ENCODE measurements at places on chromosomes 7 and 10.

DNA sequence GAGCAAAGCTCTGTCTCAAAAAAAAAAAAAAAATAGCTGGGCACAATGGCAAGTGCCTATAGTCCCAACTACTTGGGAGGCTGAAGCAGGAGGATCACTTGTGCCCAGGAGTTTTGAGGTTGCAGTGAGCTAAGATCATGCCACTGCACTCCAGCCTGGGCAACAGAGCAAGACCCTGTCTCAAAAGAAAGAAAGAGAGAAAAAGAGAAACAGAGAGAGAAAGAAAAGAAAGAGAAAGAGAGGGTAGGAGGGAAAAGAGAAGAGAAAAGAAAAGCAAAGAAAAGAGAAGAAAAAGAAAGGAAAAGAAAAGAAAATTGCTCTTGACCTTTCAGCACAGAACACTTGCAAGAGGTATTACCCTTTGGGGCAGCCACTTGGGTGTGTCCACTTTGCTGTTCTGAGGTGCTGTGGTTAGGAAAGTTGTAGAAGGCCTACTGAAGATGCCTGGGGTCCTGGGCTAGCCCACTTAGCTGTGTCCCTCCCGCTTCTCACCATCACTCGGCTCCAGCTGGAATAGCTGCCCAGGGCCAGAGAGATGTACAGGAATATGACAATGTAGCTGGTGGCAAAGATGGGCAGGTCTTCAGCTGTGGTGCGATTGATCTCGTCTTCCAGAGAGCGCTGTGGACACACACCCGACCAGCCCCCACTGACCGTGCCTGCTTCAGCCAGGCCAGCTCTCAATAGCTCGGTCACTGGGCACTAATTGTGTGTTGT, 5.6 kb downstream of the NPC1L1 start:
- no peak for DNase-seq

- no peak for DNase-seq
These were observed 91.5 kb downstream of the CUL1 start for GRCh38 chr7:148790131-148790726.

- DNase-seq: peak; percentile 30
These were observed 207.9 kb upstream of the MYO3A start for GRCh38 chr10:25725917-25726716.

GRCh38 chr7:98038731-98039130, 48.7 kb upstream of the OCM2 start:
- DNase-seq: no peak

- DNase-seq: no peak
These were observed 279.3 kb upstream of the MTPN start for GRCh38 chr7:136256491-136256890.

GRCh38 chr7:78450706-78451105, 652.1 kb downstream of the PHTF2 start:
- DNase-seq: no peak

- DNase-seq: no peak
These were observed 169.4 kb downstream of the FGFR2 start for GRCh38 chr10:121428867-121429266.

GRCh38 chr7:150986099-150986512, 4.7 kb upstream of the NOS3 start:
- peak; percentile 82 for DNase-seq

GRCh38 chr10:69656742-69657269, 26.8 kb downstream of the FAM241B start:
- DNase-seq: no peak

DNA sequence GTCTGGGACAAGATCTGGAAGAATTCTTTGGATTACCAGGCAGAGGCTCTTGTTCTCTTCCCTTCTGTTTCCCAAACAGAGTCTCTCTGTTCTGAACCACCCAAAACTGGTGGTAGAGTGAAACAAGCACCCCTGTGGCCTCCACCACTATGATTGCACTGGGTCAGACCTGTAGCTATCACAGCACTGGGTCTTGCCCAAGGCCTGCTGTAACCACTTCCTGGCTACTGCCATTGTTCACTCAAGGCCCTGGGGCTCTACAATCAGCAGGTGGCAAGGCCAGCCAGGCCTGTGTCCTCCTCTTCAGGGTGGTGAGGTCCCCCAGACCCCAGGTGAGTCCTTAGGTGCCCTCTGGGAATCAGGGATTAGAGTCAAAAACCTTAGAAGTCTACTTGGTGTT, 4.1 kb upstream of the LRRC17 start:
- DNase-seq: no peak

DNA sequence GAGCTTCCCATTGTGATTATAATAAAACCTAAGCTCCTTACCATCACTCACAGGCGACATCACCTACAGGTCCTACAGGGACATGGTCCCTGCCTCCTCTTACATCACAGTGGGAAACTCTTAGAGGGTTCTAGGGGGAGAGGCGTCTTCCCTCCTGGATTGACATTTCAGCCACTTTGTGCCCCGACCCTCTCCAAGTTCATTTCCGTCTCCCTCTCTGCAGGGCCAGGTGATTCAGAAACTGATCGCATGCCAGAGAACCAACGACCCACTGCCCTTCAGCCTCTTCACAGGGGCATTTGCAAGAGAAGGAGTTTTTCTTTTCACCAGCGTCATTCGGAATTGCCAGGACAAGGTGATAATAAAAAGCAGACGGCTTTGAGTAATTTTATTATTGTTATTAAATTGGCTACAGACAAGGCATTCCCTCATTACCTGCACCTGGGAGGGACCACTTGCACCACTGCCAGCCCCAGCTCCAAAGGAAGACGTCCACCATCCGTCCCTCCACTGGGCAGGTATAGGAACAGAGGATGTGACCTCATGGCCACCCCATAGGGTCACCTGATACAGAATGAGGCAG, 85.8 kb upstream of the CUX1 start:
- DNase-seq: peak; percentile 48

- DNase-seq: peak; percentile 32
These were observed at the start of gene PROSER2 for GRCh38 chr10:11823122-11823988. PROSER2 (plus strand) TSS chr10:11823356; CDS start chr10:11852078, 28,722 bp downstream.

DNA sequence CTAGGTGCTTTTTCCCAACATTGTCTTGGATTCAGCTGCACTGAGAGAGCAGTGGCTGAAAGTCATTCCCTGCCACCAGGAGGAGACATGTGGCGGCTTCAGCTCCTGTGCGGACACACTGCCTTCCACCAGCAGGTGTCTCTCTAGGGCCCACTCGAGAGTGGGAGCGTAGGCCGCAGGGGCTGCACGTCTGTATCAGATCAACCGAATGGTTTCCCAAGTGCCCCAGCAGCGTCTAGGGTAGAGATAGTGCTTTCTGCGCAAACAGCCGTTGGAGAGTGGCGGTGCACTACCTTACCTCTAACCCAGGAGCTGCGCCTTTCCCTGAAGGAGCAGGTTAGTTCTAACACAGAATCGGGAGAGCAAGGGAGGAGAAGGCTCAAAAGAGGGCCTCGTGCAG, 31.7 kb downstream of the PAPOLB start:
- peak; percentile 93 for DNase-seq

DNA sequence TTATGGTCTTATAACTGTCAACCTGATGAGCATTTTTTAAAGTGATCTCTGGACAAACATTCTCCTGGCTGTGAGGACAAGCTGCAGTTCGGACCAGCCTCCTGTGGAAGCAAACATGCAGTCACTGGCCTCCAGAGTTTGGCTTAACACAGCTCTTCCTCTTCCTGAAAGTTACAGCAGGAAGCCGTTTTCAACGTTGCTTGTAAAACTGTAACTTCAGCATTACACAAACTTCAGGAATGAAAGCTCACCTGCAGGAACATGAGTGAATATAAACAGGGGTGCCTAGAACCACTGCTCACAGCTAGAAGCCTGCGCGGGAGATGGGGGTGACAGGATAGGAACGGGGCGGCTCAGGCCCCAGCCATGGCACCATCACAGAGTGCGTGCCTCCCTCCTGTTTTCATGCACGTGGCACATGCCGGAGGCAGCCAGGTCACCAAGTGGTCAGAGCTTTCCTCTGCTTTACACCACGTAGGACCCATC, 292.9 kb upstream of the PITRM1 start:
- DNase-seq: no peak

DNA sequence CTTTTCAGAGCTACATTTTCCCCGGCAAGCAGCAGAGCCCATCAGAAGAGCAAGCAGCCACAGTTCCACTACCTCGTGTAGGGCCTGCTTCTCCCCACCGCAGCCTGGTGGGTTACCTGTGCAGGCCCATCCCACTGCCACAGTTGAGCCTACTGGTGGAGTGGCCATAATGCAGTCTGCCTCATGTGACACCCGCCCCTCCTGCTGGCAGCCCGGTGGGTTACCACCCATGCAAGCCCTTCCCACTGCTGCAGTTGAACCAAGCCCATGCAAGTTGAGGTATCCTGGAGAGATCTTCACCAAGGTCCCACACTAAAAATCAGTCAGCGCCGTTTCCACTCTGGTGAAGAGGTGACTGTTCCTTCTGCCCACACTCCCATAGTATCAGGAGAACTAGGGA, 32.1 kb upstream of the CNNM1 start:
- peak; percentile 18 for DNase-seq

DNA sequence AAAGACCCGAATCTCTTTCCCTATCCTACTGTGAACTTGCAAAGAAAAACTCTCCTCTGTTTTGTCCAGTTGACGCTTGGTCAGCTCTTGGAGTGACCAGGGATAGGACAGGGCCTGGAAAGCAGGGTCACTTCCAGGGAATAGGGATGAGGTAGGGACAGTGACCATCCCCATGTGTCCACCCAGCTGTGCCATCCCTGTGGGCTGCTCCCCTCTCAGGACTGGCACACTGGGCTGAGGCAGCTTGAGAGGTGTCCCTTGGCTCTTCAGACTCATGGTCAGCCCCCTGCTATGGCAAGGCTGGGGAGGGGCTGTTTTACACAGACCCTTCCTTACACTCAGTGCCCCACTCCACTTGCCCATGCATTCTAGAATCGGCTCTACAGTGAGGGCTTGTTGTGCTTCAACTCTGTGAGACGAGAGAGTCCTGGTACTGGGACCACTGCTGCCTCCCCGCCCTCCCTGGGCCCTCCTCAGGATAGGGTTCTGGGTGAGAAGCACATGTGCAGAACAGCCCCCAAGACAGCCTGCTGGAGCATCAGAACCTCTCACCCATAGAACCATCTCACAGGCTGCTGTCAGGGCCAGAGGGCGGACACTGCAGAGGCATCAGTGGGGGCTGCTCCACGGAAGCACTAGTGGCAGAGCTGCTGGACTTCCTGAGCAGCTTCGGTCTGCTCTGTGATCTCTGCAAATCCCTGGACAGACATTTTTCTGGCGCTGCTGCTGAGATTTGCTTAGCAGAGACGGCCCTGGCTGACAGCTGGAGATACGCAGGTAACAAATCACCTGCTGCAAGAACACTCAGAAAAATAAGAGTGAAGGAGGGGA, 202.8 kb upstream of the CXCL12 start:
- DNase-seq: no peak

- DNase-seq: no peak
These were observed 10.7 kb upstream of the FHIP2A start for GRCh38 chr10:114810926-114811325.

DNA sequence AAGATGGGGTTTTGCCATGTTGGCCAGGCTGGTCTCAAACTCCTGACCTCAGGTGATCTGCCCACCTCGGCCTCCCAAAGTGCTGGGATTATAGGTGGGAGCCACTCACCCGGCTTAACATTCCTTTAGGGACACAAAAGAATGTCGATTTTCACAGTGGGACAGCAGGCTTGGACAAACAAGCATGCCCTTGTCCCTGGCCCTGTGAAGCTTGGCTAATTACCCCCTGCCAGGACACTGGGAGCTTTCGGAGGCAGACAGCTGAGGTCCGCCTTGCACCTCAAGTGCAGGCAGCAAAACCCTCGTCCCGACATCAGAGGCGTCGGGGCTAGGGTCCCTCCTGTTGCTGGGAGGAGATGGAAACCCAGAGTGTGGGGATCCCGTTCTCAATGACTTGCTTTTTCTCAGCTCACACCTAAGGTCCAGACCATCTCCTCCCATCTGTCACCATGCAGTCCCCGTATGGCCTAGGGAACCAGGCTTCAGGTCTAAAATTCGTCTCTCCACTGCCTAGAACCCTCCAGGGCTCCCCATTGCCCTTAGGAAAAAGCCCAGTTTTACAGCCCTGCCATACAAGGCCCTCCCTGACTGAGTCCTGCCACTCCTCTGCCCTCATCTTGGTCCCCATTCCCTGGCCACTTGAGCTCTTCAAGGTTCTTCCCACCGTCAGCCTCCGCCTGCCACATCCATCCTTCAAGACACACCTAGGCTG, 6.3 kb upstream of the CLIP2 start:
- DNase-seq: no peak

DNA sequence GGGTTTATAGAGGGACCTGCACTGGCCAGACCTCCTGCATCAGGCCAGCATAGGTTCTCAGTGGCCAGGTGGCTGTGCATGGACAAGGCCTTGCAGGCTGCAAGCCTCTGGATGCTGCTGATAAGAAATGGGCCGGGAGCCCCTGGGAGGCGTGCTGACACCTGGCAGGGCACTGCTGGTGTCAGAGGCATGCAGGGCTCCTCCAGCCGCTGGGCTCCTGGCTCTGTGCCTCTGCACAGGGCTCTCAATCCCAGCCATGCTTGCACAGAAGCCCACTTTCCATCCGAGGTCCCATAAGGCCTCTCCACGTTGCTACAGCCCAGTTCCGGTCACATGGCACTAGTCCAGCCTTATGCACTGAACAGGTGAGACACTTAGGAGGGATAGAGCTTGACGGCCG, 27.3 kb downstream of the ANTXRL start:
- DNase-seq: no peak

DNA sequence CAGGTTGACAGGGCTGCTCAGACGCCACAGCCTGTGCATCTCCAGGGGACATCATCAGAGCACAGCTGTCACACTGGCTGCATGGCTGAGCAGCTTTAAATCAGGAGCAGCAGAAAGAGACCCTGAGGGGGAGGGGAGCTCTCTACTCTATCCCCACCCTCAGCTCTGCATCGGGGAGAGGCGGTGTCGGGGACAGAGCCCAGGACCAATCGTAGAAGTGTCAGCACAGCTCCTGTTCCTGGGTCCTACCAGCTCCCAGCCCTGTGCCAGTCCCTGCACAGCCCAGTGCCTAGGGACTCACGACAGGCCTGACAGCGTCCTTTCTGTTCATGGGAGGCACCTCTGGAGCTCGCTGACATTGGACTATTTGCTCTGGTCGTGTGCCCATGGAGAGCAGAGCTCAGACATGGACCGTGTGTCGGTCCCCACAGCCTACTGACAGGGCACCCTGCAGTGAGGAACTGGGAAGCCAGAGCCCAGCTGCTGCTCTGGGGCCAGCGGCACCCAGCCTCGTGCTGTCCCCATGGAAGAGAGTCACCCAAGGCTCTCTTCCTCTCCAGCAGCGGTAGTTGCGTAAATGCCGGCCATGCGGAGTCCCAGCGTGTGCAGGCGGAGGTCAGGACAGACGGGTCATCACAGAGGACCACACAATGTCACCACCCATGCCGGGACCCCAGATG, 20.4 kb upstream of the ANTXRL start:
- peak; percentile 66 for DNase-seq

- no peak for DNase-seq
These were observed at the start of gene CUX1 for GRCh38 chr7:101817471-101818286. CUX1 (plus strand) TSS chr7:101817626; CDS start chr7:101817640, 14 bp downstream.
